Right forelimb (tissue), 1 donor: ENCODE measurements at places on chromosomes 7 and 10.

DNA sequence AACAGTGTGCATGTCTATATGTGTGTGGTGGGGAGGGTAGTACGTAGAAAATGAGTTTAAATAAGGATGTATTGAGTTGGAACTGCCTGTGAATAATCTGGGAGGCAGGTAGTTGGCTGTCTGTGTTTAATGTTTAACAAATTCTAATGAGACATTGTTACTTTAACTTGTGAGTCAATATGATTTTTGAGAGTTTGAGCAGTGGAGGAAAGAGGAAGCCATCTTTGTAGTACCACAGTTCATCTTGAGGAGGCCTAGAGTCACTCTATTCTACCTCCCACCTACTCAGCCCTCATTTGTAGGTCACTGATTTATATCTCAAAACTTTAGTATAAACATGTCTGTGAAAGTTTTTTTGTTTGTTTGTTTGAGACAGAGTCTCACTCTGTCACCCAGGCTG is 129.9 kb upstream of the ITGB1 start:
- DNase-seq = no peak

GRCh38 chr7:12226756-12227155 is 15.7 kb downstream of the TMEM106B start:
- no peak for DNase-seq

- DNase-seq = no peak
Observed at GRCh38 chr10:127874671-127875448, 17.9 kb downstream of the CLRN3 start.

DNA sequence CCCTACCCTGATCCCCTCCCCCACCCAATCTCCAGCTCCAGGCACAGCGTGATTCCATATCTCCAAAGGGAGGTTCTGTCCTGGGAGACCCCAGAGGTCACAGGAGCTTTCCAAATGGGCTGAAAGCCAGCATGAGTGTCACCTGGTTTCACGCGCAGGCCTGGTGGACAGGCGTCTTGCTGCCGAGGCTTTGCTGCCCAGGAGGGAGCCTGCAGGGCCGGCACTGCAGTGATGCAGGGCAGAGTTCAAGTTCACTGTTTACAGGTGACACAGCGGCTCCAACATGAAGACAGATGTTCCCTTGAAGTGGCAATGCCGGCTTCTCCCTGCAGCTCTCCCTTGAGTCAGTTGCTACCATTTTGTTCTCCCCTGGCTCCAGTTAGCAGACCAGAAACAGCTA is 104.3 kb downstream of the TCERG1L start:
- no peak for DNase-seq

- DNase-seq = no peak
Observed at GRCh38 chr7:5470167-5470532, 46.5 kb upstream of the TNRC18 start.

- DNase-seq = no peak
Observed at GRCh38 chr7:106774768-106775551, 90.1 kb upstream of the PIK3CG start.

- DNase-seq = no peak
Observed at GRCh38 chr10:3516923-3517255, 268.1 kb downstream of the KLF6 start.

DNA sequence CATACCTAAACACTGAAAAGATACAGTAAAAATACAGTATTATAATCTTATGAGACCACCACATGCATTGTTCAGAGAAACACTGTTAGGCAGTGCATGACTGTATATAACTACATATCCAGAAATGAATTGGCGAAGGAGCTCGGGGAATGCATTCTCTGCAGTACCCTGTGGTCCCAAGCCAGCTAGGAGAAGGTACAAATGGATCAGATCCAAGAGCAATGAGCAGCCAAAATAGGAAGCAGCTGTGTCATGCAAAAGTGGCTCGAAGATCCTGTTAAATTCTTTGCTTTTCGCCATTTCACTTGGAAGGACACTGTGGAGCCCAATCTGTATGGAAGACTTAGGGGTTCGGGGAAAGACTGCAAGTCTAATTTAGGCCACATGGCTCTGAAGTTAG is 334.8 kb downstream of the TNS3 start:
- no peak for DNase-seq

DNA sequence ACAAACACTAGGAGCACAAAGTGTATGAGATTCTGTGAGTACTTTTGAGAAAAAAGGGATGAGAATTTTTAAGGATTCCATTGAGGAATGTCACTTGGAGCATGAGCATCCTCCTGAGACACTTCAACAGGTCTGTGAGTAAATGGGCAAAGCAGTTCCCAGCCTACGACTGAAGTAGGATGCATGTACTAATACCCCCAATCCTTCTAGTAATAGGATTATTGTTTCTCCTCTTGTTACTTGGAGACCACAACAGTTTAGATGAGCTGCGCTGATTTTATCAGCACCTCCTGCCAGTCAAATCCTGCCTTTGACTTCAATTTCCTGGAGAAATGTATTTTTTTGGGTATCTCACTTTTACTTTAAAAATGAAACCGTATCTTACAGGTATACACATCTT is 820 bp downstream of the BBS9 start:
- DNase-seq = no peak

GRCh38 chr10:86708068-86708782 is 39.9 kb downstream of the LDB3 start:
- no peak for DNase-seq

DNA sequence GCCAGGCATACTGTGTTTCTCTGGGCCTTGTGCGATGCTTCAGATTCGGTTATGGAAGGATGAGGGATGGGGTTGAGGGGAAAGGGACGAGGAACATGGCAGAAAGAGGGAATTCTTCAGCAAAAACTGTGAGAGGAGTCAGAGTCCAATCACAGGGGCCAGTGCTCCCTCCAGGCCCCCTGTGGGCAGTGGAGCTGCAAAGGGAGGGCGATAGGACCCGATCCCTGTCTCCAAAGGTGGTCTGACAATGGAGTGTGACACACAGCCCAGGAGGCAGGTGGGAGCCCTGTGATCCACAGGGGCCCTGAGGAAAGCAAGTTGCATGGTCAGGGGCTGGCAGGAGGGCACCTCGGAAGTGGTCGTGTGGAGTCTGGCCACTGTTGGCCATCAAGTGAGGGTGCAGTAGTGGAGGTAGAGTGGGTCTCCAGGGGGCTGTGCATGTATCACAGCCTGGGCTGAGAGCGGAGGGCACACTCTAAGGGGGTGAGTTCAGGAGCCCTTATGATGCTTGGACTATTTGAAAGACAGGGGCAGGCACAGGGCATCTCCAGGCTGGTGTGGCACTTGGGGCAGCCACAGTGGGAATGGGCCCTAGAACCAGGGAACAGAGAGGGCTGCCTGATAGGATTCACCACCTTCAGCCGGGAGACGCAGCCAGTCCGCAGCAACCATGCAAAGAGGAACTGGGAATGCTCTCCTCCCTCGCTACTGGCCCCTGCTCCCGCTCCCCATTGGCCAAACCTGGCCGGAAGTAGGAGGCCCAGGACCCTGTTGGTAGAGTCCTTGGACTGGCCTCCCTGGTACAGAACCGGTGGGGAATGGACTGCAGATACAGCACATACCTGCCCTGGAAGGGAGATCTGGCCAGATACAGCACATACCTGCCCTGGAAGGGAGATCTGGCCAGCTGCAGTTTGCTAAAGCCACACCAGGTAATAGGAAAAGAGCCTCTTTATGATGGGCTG is 115.9 kb downstream of the ADCY1 start:
- DNase-seq = no peak

GRCh38 chr7:112084520-112084971 is 121.7 kb downstream of the DOCK4 start:
- no peak for DNase-seq

GRCh38 chr10:102007796-102008195 is 48.2 kb downstream of the ARMH3 start:
- no peak for DNase-seq

GRCh38 chr10:44178281-44178680 is 206.6 kb downstream of the CXCL12 start:
- DNase-seq = no peak

GRCh38 chr10:15168291-15168785 is at the start of gene NMT2:
TSS of gene NMT2 (minus strand) at chr10:15168693. CDS start at chr10:15168612, 81 bp downstream.
- DNase-seq = no peak

- DNase-seq = no peak
Observed at GRCh38 chr7:107119376-107120105, 49.3 kb upstream of the HBP1 start.

- no peak for DNase-seq
Observed at GRCh38 chr10:10141782-10142382, 875.8 kb upstream of the CELF2 start.

DNA sequence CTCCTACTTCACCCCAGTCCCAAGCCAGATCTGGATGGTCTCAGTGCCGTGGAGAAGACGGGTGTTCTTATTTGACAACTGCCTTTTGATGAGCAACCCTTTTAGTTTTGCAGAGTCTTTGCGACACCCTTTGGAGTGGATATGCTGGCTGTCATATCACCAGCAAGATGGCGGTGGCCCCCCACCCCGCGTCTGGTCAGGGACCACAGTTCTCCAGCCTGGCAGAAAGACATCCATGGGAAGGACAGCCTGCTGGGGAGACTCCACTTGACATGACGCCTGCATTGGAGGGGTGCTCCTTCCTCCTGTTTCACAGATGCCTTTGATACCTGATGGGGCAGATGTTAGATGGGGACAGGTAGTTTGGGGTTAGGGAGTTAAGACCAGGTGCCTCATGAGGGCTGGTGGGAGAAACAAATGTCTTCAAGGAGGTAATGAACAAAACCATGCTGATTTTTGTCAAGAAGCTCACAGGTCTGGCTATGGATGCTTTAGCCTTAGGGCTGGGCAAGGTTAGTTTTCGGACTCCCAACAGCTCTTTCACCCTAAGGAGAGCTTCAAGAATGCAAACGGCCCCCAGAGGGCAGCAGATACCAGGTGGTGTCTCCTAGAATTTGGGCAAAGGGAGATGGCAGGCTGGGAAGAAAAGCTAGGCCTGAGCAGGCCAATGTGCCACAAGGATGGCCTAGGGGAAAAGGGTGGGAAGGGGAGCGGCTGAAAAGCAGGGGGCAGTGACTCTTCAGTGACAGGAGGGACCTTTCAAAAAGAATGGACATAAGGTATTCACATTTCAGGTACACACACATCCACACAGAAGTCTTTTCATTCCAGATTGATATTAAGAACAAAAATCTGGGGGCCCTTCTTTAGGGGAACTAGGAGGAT is 95.2 kb downstream of the CLEC2L start:
- peak; percentile 55 for DNase-seq

DNA sequence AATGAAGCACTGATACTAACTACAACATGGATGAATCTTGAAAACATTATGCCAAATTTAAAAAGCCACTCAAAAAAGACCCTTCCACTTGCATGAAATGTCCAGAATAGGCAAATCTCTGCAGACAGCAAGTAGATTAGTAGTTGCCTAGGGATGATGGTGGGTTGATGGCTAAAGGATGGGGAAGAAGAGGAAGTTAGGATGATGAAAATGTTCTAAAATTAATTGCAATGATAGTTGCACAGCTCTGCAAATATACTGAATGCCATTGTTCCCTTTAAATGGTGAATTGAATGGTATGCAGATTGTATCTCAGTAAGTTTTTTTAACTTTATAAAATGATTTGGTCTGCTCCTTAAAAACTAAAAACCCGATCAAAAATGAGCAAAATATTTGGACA is 7.3 kb upstream of the LIPA start:
- no peak for DNase-seq

- no peak for DNase-seq
Observed at GRCh38 chr10:69426376-69426727, 9.6 kb upstream of the TACR2 start.

DNA sequence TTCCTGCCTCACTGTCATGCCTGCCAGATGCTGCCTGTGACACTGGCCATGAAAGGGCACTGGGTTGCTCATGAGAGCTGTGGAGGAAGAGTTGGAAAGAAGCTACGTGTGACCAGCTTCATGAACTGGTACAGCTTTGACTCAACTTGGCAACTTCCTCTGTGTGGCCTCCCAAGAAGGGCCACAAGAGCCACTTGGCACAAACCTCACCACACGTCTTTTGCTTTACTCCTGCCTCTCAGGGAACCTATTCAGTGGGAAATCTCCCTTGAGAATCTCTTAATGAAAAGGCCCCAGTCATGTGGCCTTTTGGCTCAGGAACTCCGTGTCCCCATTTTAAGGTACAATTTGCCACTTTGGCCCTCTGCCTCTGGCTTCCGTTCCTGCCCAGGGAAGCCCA is 54.5 kb downstream of the FRMD4A start:
- no peak for DNase-seq

GRCh38 chr7:70886547-70886946 is 245.4 kb upstream of the GALNT17 start:
- no peak for DNase-seq

DNA sequence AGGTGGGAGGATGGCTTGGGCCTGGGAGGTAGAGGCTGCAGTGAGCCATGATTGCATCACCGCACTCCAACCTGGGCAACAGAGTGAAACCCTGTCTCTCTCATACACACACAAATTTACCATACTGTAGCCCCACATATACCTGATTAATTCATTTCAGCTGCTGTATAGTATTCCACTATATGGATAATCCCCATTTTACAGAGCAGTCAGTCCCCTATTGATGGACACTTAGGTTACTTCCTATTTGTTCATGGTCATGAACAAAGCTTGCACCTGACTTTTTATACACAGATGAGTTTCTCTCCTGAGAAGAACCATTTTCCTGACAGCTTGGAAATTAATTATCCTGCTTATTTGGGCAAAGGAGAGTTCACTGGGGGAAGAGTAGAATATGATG is 59.2 kb downstream of the EMX2 start:
- no peak for DNase-seq

DNA sequence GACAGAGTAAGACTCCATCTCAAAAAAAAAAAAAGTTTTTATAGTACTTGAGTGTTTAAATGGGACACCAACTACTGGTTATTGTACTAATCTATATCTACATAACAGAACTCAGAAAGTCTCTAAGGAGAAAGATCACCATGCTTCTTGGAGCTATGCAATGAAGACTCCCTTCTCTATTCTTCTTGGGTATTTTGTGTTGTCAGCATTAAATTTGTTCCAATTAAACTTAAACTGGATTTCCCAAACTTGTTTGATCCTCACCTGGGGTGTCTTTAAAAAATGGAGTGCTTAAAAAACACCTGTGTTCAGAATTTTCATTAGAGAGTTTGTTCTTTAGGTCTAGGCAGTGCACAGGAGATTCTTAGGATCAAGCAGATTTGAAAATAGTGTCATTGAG is 536.0 kb downstream of the GATA3 start:
- no peak for DNase-seq

DNA sequence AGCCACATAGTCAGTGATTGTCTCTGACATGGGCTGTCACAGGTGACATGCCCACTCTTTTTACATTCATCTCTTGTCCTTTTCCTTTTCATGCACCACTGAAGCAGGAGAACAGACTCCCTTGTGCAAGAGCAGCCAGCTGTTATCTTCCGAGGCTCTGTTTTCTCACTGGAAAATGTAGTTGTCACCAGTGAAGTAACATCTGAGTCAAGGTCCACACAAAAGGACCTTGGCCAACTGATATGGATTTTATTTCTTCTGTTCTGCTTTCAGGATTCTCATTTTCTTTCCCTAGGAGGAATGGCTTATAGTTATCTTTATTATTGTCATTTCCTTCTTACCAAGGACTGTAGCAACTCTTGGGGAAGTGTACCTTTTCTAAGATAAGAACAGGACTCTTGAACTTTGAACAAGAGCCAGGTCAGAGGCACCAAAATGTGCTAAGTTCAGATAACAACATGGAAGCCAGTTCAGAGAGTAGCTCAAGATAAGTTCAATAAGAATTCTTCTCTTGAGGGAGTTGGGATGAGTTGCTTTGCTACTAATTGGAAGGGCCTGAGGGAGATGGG is 22.7 kb downstream of the AVPI1 start:
- DNase-seq = no peak

- peak; percentile 92 for DNase-seq
Observed at GRCh38 chr10:123132576-123133477, 2.9 kb upstream of the HMX3 start.
